Suppressor macrophage (primary cell): ENCODE measurements at places on chromosomes 12 and 14.

GRCh38 chr14:67863223-67863622 lies 43.6 kb downstream of the RAD51B start:
- DNase-seq: no peak

- no peak for DNase-seq
Observed at GRCh38 chr12:75474116-75474515, 6.4 kb upstream of the GLIPR1 start.

DNA sequence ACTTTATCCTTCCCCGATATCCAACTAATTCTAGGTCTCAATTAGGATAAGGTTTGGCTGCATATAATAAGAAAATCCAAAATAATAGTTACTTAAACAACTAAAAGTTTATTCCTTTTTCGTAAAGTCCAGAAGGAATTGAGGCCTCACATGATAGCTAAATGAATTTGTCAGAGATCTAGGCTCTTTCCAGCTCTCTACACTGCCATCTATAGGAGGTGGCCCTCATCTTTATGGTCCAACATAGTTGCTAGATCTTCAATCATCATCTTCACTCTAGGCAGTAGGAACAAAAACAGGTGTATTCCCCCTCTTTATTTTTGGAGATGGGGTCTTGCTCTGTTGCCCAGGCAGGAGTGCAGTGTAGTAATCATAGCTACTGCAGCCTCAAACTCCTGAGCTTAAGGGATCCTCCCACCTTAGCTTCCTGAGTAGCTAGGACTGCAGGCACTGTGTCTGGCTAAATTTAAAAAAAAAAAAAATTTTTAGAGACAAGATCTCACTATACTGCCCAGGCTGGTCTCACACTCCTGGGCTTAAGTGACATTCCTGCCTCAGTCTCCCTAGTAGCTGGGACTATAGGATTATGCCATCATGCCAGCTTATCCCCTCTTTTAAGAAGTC lies 46.5 kb upstream of the SAV1 start:
- peak; percentile 61 for DNase-seq

DNA sequence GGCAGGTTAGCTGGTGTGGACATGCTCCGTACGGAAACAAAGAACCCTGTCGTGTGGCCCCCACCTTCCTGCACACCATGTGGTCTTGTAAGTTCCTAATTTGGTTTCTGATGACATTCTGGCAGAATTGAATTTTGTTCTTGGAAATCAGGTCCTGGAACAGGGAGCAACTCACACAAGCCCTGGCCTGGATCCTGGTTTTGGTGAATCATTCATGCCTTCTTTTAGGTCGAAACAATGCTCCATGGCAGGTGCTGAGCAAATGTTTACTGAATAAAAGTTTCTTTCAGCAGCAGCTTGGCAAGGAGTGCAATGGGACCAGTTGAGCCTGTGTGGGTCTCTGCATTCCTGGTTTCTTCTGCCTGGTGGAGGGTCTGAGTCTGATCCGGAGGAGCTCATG lies 978.4 kb downstream of the BCL11B start:
- DNase-seq: no peak

DNA sequence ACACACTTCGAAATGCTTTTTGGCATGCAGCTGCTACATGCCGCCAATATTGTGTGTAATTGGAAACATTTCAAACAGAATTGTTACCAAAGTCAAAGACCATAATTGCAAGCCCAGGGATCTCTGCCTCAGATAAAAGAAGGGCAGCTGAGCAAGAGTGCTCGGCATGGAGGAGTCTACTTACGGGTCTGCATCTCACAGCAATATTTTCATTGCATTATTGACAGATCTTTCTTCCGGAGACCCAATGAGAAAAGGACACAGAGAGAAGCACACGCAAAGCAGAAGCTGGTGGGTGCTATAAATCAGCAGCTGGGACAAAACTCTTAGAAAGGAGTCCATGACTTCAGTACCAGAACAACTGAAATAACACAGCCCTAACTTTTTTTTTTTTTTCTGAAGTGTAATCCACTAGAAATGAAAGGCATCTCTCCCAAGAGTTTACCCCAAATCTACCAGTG lies 4.9 kb downstream of the PRICKLE1 start:
- no peak for DNase-seq
